Peyer's patch (tissue), 4 donors: ENCODE measurements at places on chromosomes 11 and 22. TPM values are rescaled to one million over a fixed set of nuclear protein-coding genes. Genes with fewer than 3 reads are reported as not detected.

Gene DYNC2H1
- 10.1 TPM for total RNA-seq

DNA sequence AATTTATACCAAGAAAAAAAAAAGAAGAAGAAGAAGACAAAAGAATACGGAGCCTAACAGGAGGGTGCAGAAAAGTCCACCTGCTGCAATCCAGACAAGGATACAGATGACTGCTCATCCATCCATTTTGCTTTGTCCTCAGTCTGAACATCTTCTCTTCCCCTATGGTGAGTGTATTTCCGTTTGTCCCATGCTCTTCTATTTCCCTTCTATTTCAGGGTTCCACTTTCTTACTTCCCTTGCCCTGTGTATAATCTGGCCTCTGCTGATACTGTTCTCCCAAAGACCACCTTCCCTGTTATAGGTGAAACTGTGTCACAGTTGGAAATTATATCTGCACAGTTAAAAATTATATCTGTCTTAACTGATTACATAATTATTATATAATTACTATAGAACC, 48.7 kb upstream of the USP47 start:
- H3K36me3 ChIP-seq, result no peaks in the 10 kb centered on the region
- no peak for DNase-seq
- H3K4me3 ChIP-seq, result no peak overlapping the region
- H3K4me1 ChIP-seq, result no peaks in the 10 kb centered on the region

Gene RFPL3
- total RNA-seq, result not detected

GRCh38 chr22:22687638-22688500, 43.5 kb downstream of the GGTLC2 start:
- no peak overlapping the region for H3K27ac ChIP-seq
- no peaks in the 10 kb centered on the region for H3K36me3 ChIP-seq
- H3K27me3 ChIP-seq, result no peaks in the 10 kb centered on the region
- H3K4me3 ChIP-seq, result no peak overlapping the region
- peaks cover 9% of the 10 kb centered on the region for H3K4me1 ChIP-seq

Gene PATE1
- total RNA-seq, result not detected

DNA sequence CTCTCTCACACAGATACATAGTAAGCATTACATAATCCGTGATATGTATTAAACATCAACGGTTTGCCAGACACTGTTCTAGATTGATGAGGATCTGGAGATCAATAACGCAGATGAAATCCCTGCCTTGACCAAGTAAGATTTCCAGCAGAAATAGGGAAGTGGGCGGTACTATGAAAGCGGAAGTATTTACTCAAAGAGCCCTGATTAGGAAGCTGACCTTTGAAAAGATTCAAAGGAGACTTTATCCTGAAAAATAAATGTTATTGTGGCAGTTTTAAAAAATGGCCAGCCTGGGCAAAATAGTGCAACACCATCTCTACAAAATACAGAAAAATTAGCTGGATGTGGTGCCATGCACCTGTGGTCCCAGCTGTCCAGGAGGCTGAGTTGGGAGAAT, 26.8 kb downstream of the GAB2 start:
- no peak overlapping the region for H3K4me3 ChIP-seq
- no peaks in the 10 kb centered on the region for H3K4me1 ChIP-seq
- H3K27ac ChIP-seq, result no peak overlapping the region
- H3K36me3 ChIP-seq, result no peaks in the 10 kb centered on the region

Gene C11orf65
- not detected for total RNA-seq

- no peak for DNase-seq
- H3K36me3 ChIP-seq, result no peaks in the 10 kb centered on the region
Observed at GRCh38 chr11:118845369-118845768, 38.3 kb upstream of the CXCR5 start.

GRCh38 chr11:102552447-102553194, 22.1 kb upstream of the MMP7 start:
- no peak overlapping the region for H3K27ac ChIP-seq
- no peak for DNase-seq
- no peaks in the 10 kb centered on the region for H3K4me1 ChIP-seq
- H3K27me3 ChIP-seq, result no peaks in the 10 kb centered on the region
- no peak overlapping the region for H3K4me3 ChIP-seq

GRCh38 chr11:8011981-8012444, 24.9 kb downstream of the EIF3F start:
- H3K4me1 ChIP-seq, result no peaks in the 10 kb centered on the region
- no peak for DNase-seq
- no peak overlapping the region for H3K27ac ChIP-seq
- H3K36me3 ChIP-seq, result no peaks in the 10 kb centered on the region
- H3K27me3 ChIP-seq, result no peaks in the 10 kb centered on the region

Gene RDX
- total RNA-seq, result 18.9 TPM

GRCh38 chr11:120129570-120129969, 8.3 kb downstream of the TRIM29 start:
- H3K4me1 ChIP-seq, result no peaks in the 10 kb centered on the region
- no peak overlapping the region for H3K27ac ChIP-seq
- H3K4me3 ChIP-seq, result no peak overlapping the region
- no peaks in the 10 kb centered on the region for H3K27me3 ChIP-seq

Gene PTS
- total RNA-seq, result 21.1 TPM

Gene CDON
- total RNA-seq, result 1.9 TPM

DNA sequence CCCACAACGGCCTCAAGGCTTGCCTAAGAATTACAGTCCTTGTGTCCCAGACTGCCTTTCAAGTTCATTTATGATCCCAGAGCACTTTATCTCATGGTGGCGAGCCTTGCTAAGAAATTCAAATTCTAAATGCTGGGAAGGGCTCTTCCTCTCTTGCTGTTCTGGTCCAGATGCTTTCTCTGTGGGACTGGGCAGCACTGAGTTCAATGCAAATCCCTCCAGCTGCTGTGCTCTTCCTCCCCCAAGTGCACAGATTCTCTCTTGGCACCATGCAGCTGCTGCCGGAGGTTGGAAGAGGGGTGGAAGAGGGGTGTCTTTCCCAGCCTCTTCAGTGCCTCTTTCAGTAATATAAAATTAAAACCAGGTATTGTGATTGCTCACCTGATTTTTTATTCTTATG, 828.0 kb downstream of the DLG2 start:
- no peaks in the 10 kb centered on the region for H3K36me3 ChIP-seq
- H3K4me3 ChIP-seq, result no peak overlapping the region
- no peaks in the 10 kb centered on the region for H3K27me3 ChIP-seq
- no peaks in the 10 kb centered on the region for H3K4me1 ChIP-seq

GRCh38 chr11:126477535-126478305, 122.2 kb downstream of the ST3GAL4 start:
- no peak overlapping the region for H3K4me3 ChIP-seq
- H3K27ac ChIP-seq, result no peak overlapping the region
- no peaks in the 10 kb centered on the region for H3K36me3 ChIP-seq
- H3K4me1 ChIP-seq, result peaks cover 5% of the 10 kb centered on the region

GRCh38 chr11:18312012-18312411, 9.9 kb downstream of the HPS5 start:
- peaks cover 32% of the 10 kb centered on the region for H3K36me3 ChIP-seq
- no peaks in the 10 kb centered on the region for H3K27me3 ChIP-seq
- H3K27ac ChIP-seq, result peak overlapping the region; percentile 60
- no peak for DNase-seq
- no peak overlapping the region for H3K4me3 ChIP-seq
- H3K4me1 ChIP-seq, result no peaks in the 10 kb centered on the region

Gene OR52E8
- total RNA-seq, result not detected

Gene CASP12
- total RNA-seq, result not detected
